ENCODE measurements at places on chromosomes 2 and 18. TPM values are rescaled to one million over a fixed set of nuclear protein-coding genes. Genes with fewer than 3 reads are reported as not detected.

- DNase-seq = no peak
Observed at GRCh38 chr2:82740527-82740926, 1718.6 kb downstream of the SUCLG1 start.

DNA sequence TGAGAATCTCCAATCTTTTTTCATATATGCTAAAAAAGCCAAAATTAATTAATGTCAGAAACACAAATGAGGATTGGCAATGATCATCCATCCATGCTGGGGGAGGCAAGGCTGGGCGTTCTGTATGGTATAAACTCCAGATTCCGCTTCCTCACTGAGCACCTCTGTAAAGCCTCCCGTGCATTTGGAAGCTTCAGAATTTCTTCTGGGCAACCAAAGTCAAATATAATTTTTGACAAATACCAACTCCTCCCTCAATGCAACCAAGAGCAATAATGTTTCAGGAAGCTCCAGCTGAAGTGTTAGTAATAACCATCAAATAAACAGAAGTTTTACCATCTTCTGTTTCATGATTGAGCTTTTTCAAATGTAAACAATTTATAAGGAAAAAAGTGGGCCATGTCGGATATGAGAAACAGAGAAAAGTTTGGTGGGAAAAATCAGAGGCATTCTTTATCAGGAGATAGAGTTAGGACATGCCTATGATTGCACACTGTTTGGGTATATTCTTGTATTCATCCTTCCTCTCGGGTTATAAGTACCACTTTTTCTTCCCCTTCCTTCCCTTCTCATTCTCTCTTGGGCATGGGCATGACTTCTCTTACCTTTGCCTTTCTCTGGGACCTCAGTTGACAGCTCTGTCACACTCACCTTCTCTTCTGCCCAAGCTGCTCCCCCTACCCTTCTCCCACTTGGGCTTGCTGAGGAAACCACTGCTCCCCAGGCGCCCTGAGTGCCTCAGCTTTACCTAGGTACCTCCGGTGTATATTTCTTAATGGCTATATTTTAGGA, 149.5 kb upstream of the ZEB2 start:
- no peak for DNase-seq

DNA sequence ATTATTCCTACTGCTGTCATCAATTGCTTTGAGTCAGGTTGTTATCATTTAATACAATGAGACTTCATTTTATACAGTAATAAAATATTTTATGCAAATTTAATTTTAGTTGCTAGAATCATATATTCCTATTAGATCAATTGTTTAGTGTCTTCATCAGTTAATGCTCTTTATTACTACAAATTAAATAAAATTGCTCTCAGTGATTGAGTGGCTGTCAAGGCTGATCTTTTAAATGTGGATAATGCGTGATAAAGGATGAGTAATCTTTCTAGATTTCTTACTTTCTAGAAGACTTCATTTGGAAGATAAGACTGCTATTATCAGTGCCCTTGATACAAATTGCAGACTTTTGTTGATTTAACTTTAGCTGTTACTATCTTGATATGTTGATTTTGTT, 59.6 kb upstream of the CDH2 start:
- no peak for DNase-seq

GRCh38 chr2:58686776-58687175, 445.7 kb upstream of the FANCL start:
- DNase-seq = no peak

DNA sequence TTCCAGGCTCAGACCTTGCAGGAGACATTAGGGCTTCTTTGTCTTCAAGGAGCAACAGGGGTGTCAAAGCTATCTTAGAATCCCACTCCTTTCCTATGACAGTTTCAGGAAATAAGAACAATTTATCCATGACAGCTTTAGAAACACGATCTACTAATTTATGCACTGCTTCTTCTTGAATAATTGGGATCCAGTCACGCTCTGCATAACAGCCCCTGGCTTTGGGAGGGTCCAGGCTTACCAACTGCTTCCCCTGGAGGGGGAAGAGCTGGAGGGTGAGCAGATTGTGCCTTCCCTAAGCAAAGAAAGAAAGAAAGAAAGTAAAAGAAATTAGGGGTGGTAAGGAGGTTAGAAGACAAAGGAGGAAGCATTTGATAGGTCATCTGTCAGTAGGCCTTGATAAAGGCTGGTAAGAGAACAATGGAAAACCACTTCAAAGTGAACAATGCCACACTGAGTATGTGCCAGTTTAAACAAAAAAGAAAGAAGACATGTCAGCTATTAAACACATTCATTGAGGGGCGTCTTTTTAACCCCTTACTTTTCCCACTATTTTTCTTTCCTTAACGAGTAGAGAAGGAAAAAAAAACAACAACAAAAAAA, 327.6 kb downstream of the DCC start:
- no peak for DNase-seq

DNA sequence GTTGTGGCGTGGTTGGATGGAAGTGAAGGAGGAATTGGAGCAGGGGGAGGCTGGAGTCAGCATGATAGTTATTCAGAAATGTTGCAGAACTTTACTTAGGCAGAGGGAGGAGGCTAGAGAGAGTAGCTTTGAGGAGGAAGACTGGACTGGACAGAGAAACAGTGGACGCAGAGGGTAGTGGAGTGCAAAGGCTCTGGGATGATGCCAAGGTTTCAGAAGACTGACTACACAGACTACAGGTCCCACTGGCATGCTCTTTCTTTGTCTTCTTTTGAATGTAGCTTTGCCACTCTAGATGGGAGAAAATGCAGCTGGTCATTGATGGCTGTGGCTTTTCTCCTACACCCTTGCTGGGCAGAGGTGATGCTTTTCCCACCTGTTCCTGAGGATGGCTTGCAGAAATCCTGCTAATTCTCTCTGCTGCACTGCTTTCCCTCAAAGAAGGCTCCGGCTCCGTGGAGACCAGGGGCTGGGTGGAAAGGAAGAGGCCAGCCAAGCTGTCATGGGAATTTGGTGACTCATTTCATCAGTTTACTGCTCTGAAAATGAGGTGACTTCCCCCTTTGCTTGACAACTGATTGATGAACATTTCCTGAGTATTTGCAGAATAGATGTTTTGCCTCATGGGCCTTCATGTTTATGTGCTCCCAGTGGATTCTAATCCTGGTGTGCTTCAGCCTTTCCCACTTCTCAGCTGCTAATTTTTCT, 42.4 kb downstream of the MEIS1 start:
- no peak for DNase-seq

- DNase-seq = no peak
Observed at GRCh38 chr2:24123922-24124580, 782 bp downstream of the FAM228B start.

- no peak for DNase-seq
Observed at GRCh38 chr2:113602869-113603466, 24.1 kb upstream of the RABL2A start.

DNA sequence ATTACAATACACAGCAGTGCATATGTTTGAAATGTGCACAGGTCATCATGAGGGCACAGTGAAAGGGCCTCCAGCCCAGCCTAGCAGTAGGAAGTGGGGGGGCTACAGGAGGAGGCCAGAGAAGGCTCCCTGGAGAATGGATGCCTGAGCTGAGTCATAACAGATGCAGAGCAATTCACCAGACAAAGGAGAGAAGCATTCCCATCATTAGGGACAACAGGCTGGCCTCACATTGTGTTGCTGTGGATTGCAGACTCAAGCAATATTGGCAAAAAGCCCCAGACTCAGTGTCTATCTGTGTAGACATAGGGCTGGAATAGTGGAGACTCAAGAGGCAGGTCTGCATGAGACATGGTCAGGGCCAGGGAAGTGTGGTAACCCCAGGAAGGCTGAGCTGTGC, 329.9 kb downstream of the DLGAP1 start:
- DNase-seq = no peak

DNA sequence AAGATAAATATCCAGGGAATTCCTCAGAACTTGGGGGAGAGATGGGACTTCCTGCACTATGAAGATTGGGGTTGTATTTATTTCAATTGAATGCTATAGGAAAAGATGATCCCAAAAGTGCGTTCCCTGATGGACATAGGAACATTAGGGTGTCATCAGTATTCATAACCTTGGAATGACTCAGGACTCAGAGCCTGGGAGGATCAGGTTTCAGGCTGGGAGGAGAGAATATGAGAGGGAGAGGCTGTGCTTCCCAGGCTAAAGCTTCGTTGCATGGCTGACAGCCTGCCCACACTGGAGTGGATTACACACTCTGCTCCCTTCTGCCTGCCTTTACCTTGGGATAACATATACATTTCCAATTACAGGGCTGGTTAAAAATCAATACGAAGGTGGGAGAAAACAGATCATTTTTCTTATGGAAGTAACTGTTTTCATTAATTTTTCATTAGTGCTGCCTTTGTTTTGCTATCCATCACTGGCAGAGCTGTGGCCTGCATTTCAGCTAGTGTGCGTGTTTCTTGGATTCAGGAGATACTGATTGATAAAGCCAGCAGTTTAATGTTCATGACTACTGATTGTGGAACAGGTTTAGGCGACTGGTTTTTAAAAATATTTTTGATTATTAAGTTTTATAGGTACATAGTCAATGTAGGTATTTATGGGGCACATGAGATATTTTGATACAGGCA, 118.7 kb downstream of the KCTD1 start:
- no peak for DNase-seq

DNA sequence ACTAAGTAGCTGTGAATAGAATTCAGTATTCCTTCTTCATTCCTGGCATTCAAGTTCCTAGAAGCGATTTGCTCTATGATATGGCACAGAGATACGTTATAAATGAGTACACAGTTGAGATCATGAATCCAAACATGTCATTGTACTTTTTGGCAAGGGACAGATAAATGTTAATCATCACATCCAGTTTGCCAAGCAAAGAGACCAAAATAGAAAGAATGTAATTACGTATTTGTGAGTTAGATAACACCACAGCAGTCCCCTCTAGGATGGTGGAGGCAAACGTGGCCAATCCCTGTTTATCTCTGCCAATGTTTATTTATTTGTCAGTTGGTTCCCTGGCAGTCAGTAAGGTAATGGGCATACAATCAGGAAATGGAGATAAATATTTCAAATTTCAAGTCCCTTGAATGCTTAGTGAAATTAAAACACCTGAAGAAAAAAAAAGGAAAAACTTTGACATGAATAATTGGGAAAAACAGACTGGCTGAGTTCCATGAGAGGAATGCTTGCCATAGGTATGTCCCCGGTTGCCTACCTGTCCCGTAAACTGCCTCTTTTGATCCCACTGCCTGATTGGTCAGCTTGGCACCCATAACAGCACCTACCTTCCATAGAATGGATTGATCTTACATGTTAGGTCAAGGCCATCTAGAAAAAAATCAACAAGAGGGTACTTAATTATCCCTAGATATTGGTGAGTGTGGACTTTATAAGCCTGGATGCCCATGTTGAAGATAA, 451.1 kb upstream of the NETO1 start:
- no peak for DNase-seq

- no peak for DNase-seq
Observed at GRCh38 chr18:10059610-10060468, 146.0 kb downstream of the VAPA start.

- DNase-seq = no peak
Observed at GRCh38 chr2:26561918-26562810, 79.0 kb downstream of the CIB4 start.

DNA sequence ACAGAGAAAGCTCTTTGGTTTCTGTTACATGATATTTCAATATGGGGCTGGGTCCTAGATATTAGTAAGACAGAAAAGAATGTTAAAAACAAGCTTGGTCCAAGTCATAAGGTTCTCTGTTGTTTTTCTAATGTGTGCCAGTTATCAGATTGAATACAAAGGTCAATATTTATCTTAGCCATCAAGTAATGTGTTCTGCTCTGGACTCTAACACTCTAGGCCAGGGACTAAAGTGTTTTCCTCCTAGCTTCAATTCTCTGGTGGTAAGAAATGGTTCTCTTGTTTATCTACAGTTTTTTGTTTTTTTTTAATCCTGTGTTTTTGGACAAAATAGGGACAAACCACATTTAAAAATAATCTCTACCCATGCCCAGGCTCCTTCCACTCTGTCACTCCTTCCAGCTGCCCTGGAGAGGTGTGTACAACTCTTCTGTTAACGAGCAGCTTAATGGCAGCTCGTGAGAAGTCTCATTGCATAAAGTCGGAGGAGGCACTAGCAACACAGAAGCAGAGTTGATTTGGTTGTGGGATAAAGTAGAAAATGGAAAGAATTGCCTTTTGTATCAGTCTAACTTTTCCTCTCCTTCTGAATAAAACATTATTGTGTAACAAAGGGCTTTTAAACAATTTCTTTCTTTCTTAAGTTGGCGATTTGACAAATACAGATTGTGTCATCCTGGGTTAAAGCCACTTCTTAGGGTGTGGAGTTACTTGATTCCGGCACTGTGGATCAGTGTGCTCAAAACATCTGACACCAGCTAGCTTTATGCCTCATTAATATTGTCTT, 8.0 kb upstream of the SESTD1 start:
- no peak for DNase-seq

GRCh38 chr18:63534615-63535014, 7.6 kb upstream of the SERPINB12 start:
- DNase-seq = no peak

DNA sequence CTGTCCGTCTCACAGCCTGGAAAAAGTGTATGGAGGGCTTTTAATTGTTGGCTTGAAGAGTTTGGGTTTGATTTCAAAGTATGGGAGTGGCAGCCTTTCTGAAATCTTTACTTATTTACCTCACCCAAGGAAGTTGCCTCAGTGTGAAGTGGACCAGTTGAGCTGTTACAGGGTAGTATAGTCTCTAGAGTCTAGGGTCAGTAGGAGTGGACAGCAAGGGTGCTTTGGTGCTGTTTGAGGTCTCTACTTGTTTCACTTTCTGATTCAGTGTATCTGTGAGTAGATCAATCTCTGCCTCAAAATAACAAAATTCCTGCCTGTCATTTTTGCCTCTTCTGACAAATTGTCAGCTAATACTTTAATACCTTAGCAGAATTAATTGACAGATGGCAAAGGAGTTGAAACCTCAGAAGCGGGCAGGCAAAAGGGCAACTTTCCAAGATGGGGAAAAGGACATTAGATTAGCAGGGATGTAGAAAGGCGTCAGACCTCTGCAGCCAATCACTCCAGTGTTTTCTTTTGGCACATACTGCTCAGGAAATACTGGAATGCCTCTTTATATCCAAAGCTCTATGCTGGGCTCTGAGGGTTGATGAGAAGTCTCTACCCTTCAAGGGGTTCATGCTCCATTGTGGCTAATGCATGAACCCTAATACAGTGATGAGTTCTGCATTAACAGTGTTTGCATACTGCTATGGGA, 5.9 kb downstream of the RIOK3 start:
- DNase-seq = no peak

GRCh38 chr2:128742467-128742866, 423.8 kb upstream of the HS6ST1 start:
- no peak for DNase-seq

Gene SCN7A
- polyA plus RNA-seq = not detected

Gene SCYGR2
- not detected for polyA plus RNA-seq

Gene ACTG2
- polyA plus RNA-seq = not detected

Gene REEP1
- polyA plus RNA-seq = not detected

Gene C2orf80
- polyA plus RNA-seq = not detected

Gene OR6B3
- not detected for polyA plus RNA-seq

Gene KCNE4
- polyA plus RNA-seq = not detected

Gene C1QL2
- polyA plus RNA-seq = not detected

Gene ZNF804A
- not detected for polyA plus RNA-seq

Gene ALPP
- polyA plus RNA-seq = not detected

Gene EVA1A
- not detected for polyA plus RNA-seq

Gene RAB17
- not detected for polyA plus RNA-seq
